T-helper 2 cell (primary cell): ENCODE measurements at places on chromosomes 6 and 20.
A peak's percentile ranks its signal among the peaks of the same experiment; 100 is the strongest.

DNA sequence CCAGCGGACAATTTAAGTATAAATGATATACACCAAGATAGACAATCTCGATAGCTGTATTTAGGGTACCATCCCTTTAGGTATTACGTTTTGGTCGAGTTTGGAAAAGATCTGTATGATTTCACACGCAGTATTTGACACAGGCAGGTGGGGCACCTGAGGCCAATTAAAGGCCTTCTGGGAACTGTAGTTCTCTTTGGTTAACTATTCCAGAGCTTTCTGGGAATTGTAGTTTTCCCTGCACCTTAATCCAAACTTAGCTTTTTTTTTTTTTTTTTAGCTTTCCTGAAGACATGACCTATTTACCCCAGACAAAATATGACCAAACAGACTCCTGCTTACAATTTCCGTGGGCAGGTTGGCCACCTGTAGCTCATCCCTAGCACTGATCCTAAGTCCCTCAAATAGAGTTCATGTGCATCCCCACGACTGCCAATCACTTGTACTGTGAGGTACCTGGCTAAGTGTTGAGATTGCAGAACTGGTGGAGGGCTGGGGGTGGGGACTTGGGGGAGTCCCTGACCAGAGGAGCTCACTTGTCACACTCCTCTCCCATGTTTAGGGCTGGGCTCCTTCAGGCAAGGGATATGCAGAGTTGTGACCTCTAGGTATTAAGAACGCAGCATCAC, 999 bp upstream of the EHMT2 start:
- DNase-seq, result peak; percentile 71

DNA sequence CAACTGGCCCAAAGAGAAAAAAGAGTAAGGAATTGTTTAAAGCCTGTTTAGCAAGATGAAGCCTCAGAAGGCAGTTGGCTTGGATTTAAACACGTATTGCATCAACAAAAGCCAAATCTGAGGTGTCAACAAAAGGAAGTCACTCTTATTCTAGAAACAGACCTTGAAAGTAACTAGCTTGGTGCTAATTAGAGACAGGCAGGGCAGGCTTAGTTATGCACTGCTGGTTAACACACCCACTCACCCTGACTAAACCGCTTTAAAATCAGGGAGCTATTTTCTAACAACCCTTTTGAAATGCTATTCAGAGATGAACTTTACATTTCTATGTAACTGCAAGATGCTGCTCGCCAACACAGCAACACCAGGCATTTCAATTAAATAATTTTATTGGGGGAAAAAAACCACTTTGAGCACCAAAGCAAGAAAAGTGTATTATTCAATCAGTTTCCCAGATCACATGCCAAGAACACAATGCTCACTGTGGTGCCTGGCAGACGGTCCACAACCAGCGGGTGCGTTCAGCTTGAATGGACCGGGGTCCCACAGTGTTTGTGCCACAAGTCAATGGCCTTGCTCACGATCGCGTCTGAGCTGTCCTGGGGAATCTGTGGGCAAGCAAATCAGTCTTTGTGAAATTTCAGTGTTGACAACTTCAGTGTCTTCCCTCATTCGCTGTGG, 23.6 kb downstream of the TBC1D7 start:
- no peak for DNase-seq

DNA sequence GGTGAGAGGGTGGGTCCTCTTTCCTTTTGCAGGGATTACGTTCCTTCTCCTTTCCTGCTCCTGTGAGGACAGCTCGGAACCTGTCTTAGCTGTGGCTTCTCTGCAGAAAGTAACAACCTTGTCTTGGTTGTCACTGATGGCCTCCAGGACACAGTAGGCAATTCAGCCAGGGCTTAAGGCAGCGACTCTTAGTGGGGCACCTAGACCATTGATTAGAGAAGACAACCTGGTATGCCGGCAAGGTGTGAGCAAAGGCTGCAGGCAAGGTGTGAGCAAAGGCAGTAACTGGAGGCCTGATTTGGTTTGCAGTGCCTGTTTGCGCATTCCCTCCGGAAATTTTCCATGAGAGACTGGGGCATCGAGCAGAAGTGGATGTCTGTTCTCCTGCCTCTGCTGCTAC, 37.6 kb downstream of the DYNLT1 start:
- no peak for DNase-seq

GRCh38 chr20:39105551-39105950, 143.4 kb downstream of the DHX35 start:
- DNase-seq, result no peak

GRCh38 chr6:131523988-131524673, 48.9 kb upstream of the ARG1 start:
- DNase-seq, result no peak

- DNase-seq, result no peak
Observed at GRCh38 chr6:153485072-153485471, 354.0 kb upstream of the RGS17 start.

DNA sequence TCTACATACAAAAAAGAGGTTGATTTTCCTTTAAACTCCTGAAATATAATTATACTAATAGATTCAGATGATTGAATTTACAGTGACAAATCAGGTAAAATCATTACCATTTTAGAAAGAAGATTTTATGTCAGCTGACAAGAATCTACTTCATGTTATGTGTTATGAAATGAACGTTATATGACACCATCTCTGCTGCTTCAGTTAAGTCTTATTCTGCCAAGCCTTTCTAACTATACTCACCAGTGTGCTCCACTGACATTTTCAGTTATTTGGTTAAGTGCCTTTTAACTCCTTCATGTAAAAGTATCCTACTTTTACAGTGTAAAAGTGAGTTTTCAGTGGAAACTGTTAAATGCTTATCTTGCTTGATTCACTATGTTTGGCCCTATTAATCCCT, 80.4 kb downstream of the RWDD2A start:
- no peak for DNase-seq

DNA sequence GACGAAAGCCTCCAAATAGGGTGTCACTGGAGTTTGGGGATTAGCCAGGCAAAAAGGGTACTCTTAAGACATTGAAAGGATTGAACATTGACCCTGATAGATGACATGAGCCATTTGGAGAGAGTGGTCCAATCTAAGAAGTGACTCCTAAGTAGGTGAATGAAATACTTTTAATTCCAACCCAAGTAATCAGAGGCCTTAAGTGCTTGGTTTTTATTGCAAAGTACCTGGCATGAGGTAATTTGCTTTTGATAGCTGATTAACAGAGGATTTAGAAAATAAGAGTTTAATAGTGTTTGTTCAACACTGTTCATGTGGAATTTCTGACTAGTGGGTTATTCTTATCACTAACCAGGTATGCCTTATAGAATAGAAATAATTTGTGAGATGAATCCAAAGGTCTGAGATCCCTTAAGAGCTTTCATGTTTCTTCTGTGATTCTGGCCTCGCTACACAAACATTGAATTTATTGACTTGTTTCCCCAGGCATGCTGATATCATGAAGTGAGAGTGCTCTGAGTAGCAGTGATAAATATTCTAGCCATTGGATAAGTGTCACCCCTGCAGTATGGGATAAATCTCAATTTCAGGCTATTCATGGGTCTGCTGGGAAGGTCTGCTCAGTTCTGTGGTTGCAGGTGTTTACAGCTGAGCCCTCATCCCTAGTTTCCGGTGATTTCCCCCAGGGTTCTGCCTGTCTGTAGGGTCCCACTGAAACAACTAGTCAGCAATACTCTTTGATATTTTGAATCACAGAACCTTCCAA, 6.5 kb downstream of the NCOA7 start:
- no peak for DNase-seq

- no peak for DNase-seq
Observed at GRCh38 chr20:54469952-54470351, 5.4 kb upstream of the DOK5 start.

DNA sequence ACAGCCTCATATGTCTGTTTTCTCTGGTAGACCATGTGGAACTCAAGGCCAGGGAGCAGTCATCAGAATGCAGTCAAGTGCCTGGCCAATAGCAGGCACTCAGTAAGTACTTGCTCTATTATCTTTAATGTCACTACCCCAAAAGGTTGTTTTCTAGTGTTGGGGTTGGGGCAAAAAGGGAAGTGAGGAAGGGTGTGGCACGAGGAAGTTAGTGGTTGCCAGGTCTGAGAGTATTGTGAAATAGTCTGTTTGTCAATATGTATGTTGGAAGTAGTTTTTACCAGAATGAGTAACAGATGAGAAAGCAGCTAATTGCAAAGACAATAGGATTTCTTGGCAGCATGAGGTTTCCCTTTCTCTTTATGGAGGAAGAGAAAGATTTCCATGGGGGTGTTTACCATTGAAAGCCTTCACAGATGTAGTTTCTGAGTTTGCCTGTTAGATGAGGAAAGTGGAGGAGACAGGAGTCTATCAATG, 59.5 kb upstream of the ARMH2 start:
- no peak for DNase-seq

DNA sequence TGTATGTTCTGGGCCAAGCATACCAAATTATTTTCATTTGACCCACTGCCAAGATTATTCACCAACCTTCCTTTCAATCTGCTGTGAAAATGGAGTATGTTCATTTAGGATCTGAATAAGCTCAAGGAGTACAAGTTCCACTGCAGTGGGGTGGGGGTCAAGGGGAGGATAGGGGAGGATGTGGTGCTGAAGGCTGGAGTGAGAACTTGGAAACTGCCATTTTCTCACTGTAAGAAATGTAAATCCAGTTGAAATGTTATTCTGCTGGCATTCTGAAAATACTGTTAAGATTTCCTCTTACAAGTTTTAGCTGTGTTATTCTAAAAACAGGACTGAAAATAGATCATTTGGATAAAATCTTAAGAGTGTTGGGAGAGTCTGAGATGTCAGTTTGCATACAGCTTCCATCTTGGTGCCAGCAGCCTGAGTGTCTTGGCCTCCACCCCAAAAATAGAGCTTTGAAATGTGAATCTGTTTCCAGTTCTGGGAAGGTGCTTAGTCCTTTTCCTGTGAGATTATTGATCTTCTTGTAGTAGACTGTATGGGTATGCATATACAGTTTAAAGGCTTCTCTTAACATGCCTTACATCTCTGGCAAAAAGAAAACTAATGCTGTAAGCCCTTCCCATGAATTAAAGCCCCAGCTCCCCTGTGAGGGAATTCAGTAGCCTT, 84.3 kb downstream of the CTNNBL1 start:
- no peak for DNase-seq

GRCh38 chr6:168071620-168072019, 7.4 kb downstream of the FRMD1 start:
- no peak for DNase-seq

- DNase-seq, result peak; percentile 40
Observed at GRCh38 chr20:50111120-50111828, 1.7 kb downstream of the UBE2V1 start.

DNA sequence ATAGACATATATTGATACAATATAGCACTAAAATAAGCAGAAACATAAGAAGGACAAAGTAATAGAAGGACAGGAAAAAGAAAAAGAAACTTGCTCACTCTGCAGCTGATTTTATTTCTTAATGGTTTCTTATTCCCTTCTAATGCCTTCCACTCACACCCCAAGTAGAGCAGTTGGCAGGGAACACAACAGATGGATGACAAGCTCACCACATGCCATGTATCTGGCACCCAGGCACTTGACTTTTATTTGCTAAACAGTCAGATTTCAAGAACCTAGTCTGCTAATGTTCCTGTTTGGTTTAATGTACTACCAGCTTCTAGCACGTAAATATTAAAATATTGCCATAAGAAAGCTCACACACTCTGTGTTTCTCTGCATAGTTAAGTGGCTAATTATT, 87.1 kb downstream of the COL19A1 start:
- DNase-seq, result no peak

- no peak for DNase-seq
Observed at GRCh38 chr6:105045526-105045925, 88.6 kb downstream of the LIN28B start.

DNA sequence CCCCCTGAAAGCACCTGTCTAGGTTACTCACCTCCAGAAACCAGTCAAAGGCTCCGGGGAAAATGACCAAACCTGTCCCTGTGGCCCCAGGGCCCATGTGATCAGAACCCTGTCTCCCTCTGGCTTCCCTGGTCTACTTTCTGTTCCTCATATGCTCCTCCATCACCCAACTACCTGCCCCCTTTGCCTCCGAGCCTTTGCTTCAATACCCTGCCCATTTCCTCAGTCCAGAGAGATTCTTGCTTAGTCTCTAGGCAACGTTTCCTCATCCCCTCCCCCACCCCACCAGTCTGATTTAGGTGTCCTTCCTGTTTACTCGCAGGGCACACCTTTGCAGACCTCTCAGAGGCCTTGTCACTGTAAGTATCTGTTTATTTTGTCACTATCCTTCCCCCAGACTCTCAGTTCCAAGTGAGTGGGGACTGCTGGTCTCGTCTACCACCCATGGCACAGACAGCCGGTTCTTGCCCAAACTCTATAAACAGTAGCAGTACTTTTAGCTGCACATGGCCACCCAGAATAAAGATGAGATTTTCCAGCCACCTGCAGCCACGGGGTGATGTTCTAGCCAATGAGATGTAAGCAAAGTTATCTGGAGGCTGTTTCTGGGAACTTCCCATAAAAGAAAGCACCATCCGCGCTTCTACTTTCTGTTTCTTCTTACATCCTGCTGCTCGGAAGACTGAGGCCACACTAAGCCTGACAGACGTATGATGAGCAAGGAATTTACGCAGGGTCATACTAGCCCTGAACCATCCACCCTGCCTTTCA, 13.3 kb downstream of the ELOVL5 start:
- peak; percentile 88 for DNase-seq

DNA sequence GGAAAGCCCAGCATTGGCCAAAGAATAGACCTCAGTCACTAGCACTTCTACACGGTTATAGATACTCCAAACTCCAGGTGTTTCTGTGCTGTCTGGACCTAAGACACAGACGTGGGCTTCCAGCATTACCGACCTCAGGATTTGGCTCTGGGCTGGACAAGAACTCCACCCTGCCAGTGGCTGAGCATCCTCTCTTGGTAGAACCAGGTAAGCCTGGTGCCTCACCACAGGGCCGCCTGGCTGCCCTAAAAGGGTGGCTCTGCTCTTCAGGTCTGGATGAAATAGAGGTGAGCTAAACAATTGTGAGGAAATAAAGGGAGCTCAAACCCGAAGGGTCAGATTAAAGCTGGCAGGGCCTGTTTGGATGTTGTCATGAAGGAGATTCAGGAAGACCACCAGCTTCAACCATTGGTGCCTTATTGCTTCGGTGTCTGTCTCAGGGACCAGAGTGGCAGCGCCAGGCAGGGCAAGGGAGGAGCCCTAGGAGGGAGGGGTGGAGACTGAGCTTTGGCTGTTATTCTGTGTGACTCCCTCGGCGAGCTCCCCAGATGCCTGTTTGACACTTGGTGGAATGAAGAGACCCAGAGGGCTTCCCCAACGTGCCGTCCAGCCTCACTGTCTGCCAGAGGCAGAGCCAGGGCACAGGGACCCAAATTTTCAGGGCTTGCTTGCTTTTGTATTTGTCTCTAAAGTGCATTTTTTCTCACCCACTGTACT, 8.6 kb downstream of the SYNDIG1 start:
- no peak for DNase-seq

GRCh38 chr6:170505306-170505705, 47.8 kb downstream of the PSMB1 start:
- DNase-seq, result no peak

GRCh38 chr6:35368038-35368887, 25.9 kb downstream of the PPARD start:
- no peak for DNase-seq

GRCh38 chr6:98516866-98517265, 317.5 kb upstream of the POU3F2 start:
- DNase-seq, result no peak
